ENCODE measurements at places on chromosomes 3 and 15.

DNA sequence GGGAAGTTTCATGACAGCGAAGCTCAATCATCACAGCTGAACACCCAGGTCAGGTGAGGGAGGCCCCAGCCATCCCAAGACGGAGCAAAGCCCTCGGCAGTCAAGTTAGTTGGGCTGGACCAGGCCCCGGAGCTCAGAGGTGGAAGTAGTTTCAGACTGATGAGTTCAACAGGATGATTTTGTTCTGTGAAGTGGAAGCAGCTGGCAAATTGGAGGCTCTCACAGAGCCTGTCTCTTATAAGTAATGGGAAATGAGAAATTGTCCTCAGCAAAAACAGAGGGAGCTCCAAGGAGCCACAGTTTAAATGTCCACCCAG, 245.1 kb downstream of the XXYLT1 start:
- DNase-seq, result no peak

DNA sequence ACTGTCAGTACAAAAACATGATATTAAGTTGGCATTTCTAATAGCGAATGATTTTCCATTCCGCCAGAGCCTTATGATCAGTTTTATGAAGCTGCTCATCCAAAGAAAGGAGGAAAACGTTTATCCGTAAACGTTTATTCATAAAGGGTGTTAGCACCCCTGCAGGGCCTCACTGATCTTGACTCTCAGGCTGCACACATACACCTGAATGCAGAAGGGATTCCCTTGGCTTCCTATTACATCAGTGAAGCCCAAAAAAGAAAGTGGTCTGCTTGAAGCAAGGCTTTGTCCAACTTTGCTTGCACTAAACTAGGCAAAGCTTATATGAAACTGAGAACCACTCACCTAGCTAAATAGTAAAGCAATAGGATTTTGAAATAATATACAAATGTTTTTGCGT, 659.5 kb upstream of the CADM2 start:
- DNase-seq, result no peak

DNA sequence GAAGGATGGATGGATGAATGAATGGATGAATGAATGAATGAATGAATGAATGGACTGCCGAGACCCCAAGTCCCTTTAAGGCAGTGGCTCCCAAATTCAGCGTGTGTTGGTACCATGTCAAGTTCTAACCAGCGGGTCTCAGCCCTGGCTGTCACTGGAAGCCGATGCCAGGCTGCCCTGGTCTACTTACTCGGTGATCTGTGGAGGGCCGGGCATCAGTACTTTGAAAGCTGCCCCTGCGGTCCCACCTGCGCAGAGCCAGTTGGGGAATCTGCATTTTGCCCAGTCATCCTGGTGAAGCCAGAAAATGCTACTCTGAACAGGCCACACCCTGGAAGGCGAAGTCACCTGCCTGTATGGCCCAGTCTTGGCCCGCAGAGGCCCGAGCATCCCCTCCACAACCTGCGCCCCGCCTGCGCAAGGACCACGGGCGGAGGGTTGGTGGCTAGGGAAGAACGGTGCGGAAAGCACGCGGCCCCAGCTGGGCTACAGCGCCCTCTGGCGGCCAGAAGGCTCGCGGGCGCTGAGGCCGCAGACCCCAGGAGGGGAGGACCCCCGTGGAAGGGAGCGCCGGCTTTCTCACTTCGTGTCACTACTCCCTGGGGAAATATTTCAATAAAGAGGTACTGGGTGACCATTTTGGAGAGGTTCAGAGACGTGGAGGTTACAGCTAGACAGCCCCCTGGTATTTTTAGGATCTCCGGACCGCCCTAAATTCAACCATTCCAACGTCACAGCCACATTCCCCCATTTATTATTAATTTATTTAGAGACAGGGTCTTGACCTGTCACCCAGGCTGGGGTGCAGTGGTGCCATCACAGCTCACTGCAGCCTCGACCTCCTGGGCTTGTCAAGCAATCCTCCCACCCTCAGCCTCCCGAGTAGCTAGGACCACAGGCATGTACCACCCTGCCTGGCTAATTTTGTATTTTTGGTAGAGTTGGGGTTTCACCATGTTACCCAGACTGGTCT, 34.9 kb downstream of the PRKCD start:
- peak; percentile 42 for DNase-seq

GRCh38 chr15:63879211-63879610, 45.5 kb upstream of the HERC1 start:
- no peak for DNase-seq

DNA sequence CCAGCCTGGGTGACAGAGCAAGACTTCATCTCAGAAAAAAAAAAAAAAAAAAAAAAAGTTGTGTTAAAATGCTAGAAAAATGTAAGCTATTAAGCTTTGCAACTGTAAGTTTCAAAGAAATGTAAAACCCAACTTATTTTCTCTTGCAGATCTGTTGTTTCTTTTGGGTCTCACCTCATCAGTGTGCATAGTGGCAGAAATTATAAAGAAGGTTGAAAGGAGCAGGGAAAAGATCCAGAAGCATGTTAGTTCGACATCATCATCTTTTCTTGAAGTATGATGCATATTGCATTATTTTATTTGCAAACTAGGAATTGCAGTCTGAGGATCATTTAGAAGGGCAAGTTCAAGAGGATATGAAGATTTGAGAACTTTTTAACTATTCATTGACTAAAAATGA, 25.6 kb downstream of the ASTE1 start:
- DNase-seq, result no peak

DNA sequence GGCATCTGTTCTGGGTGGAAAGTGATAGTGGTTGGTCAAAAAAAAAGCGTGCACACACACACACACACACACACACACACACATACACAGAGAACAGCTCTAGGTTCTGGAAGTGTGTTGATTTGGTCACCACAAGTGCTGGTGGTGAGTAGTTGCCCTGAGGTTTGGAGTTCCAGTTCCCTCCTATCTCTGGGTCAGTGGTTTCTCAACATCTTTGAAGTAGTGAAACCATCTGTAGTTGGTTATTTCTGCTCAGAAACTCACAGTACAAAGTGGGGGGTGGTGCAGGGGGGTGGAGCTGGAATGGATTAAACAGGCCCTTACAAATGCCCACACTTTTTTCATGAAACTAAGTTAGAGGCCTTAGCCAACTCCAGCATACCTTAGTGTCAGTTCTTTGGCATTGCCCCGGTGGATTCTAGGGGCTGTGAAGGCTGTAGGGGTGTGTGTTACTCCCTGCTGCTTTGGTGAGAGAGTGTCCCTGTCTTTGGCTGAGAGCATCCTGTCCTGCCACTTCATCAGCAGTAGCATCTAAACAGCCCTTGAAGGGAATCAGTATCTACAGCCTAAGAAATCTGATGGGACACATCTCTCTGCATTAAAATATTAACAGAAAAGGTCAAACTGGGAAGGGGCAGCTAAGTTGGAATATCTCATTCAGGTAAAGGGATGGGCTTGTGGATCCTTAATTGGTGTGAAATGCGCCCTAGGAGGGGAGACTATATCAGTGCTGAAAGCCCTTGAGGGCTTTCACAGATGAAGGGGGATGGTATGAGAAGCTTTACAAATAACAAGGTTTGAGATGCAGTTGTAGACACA, 20.6 kb downstream of the SMAD3 start:
- DNase-seq, result no peak

- DNase-seq, result no peak
Observed at GRCh38 chr3:95725770-95726169, 1088.6 kb upstream of the EPHA6 start.
